ENCODE measurements at places on chromosomes 3 and 15. TPM values are rescaled to one million over a fixed set of nuclear protein-coding genes. Genes with fewer than 3 reads are reported as not detected.

The SLC6A20 gene
- 0.28 TPM for total RNA-seq

The PRICKLE2 gene
- total RNA-seq = 26.3 TPM

The RASGRF1 gene
- 0.09 TPM for total RNA-seq

GRCh38 chr3:160754371-160754854 lies 1.6 kb upstream of the PPM1L start:
- DNase-seq = peak; percentile 80

DNA sequence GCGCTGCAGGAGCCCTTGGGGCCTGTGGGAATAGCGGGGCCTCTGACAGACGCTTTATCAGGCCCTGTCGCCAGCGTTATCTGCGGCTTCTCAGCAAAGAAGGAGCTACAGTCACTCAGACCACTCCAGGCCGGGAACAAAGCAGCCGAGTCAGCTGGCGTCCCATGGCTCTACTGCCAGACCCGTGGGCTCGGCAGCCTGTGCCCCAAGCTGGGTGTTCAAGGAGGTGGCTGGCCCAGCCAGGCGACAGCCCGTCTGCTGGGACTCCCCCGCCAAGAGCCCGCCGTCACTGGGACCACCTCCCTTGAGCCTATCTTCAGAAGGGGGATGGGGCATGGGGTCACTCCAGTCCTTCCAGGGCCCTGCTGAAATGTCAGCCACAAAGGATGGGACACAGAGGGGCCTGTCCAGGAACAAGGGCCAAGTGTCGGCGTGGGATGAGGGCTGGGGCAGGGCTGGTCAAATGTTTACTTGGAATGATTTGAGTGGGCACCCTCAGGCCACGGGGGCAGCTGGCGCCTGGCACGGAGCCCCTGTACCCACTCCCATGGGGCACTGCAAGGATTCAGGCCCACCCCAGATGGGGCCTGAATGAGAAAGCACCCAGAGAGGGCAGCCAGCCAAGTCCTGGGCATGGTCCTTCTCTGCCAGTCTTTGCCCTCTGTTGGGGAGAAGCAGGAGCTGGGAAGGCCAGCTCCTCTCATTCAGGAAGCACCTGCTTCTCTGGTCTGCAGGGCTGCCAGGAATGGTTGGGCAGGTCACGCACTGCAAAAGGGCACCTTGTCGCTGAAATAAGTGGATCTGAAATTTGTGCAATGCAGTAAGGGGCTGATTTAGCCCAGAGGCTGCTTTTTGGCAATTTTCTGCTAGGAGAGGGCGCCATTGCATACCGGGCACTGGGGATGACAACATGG lies 148.3 kb downstream of the SMAD6 start:
- peak; percentile 78 for DNase-seq

All from posterior vena cava (tissue), 2 donors.